Smooth muscle cell of trachea (primary cell): ENCODE measurements at places on chromosomes 5 and 9. TPM values are rescaled to one million over a fixed set of nuclear protein-coding genes. Genes with fewer than 3 reads are reported as not detected.

CCL28 gene
- total RNA-seq: 1.3 and 2.9 TPM in 2 replicates

CNTLN gene
- 11.1 and 23.4 TPM in 2 replicates for total RNA-seq

IL31RA gene
- 0.66 and 3.3 TPM in 2 replicates for total RNA-seq

CDH6 gene
- total RNA-seq: 61.4 and 77.2 TPM in 2 replicates

RPL7A gene
- 2,204 and 2,714 TPM in 2 replicates for total RNA-seq
